ENCODE measurements at places on chromosomes 7 and 10.

DNA sequence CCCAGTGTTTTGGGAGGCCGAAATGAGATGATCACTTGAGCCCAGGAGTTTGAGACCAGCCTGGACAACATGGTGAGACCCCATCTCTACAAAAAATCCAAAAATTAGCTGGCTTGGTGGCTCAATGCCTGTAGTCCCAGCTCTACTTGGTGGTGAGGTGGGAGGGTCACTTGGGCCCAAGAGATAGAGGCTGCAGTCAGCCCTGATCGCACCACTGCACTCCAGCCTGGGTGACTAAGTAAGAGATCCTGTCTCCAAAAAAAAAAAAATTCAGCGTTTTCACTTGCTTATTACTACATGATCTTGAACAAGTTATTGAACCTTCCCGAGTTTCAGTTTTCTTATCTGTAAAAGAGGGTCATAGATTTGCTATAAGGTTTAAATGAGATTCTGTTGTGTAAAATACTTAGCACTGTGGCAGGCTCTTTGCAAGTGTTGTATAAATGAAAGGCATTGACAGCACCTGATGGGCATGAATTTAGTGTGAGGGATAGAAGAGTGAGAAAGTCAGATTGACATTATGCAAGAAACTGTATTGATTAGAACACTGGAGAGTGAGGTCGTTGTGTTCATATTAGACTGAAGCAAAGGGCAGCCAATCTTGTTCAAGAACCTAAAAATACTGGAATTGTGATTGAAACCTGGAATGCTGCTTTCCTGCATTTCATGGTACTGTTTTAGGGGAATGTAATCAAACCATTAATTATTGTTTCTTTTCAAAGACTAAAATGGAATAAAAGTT, 136.8 kb downstream of the LCOR start:
- DNase-seq: no peak

DNA sequence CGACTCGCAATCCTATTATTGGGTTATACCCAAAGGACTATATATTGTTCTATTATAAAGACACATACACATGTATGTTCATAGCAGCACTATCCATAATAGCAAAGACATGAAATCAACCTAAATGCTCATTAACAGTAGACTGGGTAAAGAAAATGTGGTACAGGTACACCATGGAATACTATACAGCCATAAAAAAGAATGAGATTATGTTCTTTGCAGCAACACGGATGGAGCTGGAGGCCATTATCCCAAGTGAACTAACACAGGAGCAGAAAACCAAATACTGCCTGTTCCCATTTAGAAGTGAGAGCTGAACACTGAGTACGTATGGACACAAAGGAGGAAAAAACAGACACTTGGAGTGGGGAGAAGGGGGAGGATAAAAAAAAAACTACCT, 536.8 kb upstream of the DPP6 start:
- no peak for DNase-seq

DNA sequence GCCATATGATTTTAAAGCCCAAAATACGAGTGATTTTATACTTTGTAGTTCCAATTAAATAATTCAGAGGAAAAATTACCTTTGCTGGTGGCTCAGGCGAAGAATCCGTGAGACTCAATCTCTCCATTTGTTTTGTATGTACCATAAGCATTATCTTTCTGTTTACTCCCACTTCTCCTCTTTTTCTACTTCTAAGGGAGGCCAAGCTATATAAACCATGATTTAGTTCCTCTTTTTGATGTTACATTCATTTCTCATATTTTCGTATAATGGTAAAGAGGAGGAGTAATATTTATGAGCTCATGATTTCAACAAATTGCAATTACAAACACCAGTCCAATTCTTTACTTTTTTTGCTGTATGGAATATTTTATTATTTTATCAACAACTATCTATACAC, 50.6 kb upstream of the TES start:
- no peak for DNase-seq

DNA sequence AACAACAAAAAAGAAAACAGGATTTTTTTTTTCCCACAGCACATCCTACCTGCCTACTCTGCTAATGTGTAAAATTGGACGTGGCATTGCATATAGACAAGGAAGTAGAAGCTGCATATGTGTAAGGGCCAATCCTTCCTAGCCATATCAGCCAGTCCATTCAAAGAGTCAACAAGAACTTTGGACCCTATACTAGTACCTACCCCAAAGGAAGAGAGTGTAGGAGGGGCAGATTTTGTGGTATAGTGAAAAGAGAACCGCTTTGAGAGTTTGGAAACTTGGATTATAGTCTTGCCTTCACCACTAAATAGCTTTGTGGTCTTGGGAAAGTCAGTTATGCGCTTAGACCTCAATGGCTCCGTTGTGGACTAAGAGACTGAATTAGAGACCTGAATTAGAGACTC, 12.1 kb upstream of the MCU start:
- no peak for DNase-seq

GRCh38 chr7:40165216-40165615, 30.4 kb downstream of the SUGCT start:
- no peak for DNase-seq

DNA sequence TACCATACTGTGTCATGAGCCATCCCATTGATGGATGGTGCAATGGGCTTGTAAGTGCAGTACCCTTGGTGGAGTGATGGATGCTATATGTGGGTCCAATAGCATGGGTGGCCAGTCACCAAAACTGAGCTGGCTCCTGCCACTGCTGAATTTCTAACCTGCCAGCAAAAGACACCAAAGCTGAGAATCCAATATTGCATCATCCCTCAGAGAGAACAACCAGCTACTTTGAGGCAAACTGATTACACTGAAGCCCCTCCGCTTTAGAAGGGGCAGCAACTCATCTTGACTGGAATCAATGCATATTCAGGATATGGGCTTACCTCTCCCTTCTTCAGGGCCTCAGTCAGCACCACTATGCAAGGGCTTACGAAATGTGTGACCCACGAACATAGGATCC, 211.6 kb downstream of the DGKI start:
- DNase-seq: no peak

DNA sequence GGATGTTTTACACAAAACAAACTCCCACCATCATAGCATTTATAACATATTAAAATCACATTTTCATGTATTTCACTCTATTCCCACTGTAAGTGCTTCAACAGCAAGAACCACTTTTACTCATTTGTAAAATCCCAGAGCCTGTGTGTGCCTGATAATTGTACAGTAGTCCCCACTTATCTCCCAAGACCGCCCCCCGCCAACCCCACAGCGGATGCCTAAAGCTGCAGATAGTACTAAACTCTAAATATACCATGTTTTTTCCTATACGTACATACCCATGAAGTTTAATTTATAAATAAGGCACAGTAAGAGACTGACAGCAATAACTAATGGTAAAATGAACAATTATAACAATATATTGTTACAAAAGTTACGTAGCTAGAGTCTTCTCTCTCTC, 33.5 kb downstream of the EZH2 start:
- DNase-seq: no peak
